Stimulated activated CD8-positive, alpha-beta memory T cell treated with anti-CD3 and anti-CD28 coated beads, Interleukin-15, amount 100 ng/mL, for 48 hours (primary cell): ENCODE measurements at places on chromosomes 5 and 9.

DNA sequence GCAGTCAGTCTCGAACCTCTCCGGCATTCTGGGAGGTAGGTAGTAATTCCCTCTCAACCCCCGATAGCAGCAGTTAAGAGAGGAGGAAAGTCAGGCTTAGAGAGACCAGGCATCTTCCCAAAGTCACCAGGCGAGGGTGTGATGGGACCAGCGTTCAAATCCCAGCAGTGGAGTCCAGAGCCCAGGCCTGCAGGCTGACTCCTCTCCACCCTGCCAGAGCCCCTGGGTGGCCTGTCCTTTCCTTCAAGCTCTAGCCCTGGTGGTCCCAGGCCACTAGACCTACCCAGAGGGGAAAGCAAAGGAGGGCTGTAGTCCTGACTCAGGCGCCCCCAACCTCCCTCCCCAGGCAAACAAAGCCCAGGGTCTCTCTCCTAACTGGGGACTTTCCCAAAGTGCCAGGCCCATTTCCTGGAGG is 4.2 kb upstream of the NR5A1 start:
- no peak for DNase-seq

- no peak for DNase-seq
Observed at GRCh38 chr5:38697013-38697412, 140.6 kb upstream of the LIFR start.

DNA sequence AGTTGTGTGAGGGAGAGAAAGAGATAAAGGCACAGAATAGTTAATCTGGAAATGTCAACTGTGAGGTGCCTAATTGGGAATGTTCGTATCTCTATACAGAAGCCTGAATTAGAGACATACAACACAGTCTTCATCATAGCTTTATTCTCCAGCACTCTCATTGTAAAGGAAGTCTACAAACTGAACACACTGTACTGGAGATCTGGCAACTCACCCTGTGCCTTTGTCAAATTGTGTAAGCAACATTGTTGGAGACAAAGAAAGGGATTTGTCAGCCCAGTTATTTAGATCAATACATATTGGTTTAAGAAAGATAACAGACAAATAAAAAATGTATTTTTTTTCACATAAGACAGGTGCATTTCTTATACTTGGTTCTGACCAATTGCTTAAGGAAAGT is 832.9 kb upstream of the DMAC1 start:
- DNase-seq: no peak

- no peak for DNase-seq
Observed at GRCh38 chr9:129165198-129165597, 12.9 kb downstream of the IER5L start.

DNA sequence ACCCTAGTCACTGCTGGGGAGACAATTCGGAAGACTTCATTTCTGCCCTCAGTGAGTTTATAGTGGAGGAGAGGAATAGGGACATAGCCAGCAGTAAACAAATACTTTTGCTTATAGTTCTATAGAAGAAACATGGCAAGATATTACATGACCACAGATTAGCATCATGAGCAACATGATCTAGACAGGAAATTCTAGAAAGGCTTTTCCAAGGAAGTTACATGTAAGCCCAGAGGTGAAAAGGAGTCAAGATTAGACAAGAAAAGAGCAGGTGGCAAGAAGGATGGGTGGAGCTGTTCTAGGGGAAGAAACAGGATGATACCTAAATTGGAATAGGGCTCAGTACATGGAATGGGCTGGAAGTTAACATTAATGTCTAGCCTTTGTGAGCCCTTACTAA is 82.8 kb upstream of the MYO10 start:
- DNase-seq: no peak

DNA sequence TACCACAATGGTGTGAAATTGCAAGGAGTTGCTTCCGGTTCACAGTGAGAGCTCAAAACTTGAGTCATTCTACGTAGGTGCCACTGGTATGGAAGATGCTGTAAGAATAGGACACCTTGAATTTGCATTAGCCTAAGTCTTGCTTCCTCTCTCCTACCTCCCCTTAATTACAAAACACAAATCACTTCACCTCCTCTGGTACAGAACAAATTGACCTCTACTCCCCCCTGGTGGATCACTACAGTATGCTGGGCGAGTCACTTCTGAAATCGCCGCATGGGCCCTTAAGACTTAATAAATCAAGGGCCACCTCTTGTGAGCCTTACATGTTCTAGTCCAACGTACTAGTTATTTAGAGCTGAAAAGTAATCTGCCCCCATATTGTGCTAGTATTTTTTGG is 145.3 kb upstream of the SMARCA2 start:
- DNase-seq: no peak

GRCh38 chr5:82885627-82886389 is 191.4 kb downstream of the TMEM167A start:
- no peak for DNase-seq
